NCI-H226 (cell line): ENCODE measurements at places on chromosomes 13 and 19.
A peak's percentile ranks its signal among the peaks of the same experiment; 100 is the strongest.

DNA sequence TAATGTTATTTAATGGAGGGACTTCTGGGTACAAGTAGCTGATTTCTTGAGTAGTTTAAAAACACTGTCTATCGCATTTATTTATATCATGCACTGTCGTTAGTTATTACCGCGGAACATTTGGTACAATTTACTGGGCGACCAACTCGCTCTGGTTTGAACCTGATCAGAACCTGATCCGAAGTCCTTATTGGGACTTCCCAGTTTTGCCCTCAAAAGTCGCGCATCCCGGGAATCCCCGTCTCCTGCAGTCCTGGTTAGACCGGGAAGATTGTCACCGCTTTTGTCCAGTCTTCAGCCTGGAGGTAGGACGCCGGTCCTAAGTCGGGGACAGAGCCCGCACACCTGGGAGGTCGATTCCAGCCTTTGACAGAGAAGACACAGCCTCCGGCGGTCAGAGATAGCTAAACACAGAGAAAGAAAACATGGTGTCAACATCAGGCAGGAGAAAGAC, 694 bp downstream of the CLN5 start:
- DNase-seq, result no peak

GRCh38 chr13:88068316-88068715, 397.1 kb downstream of the SLITRK5 start:
- DNase-seq, result peak; percentile 53

DNA sequence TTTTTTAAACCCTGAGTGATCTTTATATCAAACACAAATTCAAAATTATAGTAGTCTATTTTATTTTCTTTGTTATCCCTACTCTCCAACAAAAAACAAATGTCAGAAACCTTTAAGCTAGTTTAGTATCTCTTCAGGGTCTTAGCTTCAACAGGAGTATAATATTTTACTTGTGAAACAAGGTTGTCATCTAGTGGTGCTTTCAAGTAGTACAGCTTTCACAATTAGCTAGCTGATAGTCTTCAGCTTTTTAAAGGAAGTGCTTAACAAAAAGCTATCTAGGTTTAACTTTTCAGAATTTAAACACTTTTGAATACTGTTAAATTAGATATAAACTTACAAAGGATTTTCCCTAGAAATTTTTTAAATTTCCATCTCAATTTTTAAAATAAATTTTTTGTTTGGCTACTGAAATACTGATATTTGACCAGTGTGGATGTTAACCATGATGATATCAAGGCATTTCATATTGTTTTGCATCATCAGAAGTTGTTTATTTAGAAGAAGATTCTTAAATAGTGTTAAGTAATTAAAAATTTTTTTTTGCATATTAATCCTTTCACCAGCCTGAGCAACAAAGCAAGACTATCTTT, 34.2 kb downstream of the TDRD3 start:
- no peak for DNase-seq

- no peak for DNase-seq
These were observed 6.8 kb downstream of the SHANK1 start for GRCh38 chr19:50712833-50713232.

- no peak for DNase-seq
These were observed 11.1 kb upstream of the SLC39A3 start for GRCh38 chr19:2750808-2751437.

DNA sequence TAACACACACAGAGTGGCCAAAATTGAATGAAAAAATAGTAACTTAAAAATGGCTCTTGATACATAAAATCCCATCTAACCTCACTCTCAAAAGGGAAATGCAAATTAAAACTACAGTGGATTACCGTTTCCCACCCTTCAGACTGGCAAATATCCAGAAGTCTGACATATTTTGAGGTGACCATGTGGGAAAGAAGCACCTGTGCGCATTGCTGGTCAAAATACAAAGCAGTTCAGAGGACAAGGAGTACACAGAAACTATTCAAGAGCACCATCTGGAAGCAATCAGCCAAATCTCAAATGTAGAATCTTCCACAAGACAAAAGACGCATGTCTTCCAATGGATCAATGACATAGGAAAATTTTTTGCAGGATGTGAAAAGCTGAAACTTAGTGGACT, 23.2 kb downstream of the NALCN start:
- no peak for DNase-seq

GRCh38 chr13:34815526-34815925, 126.5 kb upstream of the NBEA start:
- no peak for DNase-seq

- peak; percentile 38 for DNase-seq
These were observed 378.9 kb downstream of the SLITRK1 start for GRCh38 chr13:83503424-83503823.
